ENCODE measurements at places on chromosomes 3 and 15. TPM values are rescaled to one million over a fixed set of nuclear protein-coding genes. Genes with fewer than 3 reads are reported as not detected.

Gene SPTSSB
- total RNA-seq, result not detected

Gene ROPN1B
- not detected for total RNA-seq

Gene SGO1
- 1.0 TPM for total RNA-seq

Gene KCNMB3
- total RNA-seq, result 1.0 TPM

Gene SCAP
- total RNA-seq, result 78.5 TPM

Gene TRIM71
- not detected for total RNA-seq

Gene LCTL
- total RNA-seq, result not detected

Gene LRRIQ4
- total RNA-seq, result not detected

Gene GOLGA6B
- not detected for total RNA-seq

Gene RBPMS2
- 0.52 TPM for total RNA-seq

Gene MEGF11
- not detected for total RNA-seq

Gene KCNMB2
- not detected for total RNA-seq

Gene ARL14
- not detected for total RNA-seq

Gene CCDC9B
- total RNA-seq, result 5.3 TPM
